ENCODE measurements at places on chromosomes 4 and X. TPM values are rescaled to one million over a fixed set of nuclear protein-coding genes. Genes with fewer than 3 reads are reported as not detected.

DNA sequence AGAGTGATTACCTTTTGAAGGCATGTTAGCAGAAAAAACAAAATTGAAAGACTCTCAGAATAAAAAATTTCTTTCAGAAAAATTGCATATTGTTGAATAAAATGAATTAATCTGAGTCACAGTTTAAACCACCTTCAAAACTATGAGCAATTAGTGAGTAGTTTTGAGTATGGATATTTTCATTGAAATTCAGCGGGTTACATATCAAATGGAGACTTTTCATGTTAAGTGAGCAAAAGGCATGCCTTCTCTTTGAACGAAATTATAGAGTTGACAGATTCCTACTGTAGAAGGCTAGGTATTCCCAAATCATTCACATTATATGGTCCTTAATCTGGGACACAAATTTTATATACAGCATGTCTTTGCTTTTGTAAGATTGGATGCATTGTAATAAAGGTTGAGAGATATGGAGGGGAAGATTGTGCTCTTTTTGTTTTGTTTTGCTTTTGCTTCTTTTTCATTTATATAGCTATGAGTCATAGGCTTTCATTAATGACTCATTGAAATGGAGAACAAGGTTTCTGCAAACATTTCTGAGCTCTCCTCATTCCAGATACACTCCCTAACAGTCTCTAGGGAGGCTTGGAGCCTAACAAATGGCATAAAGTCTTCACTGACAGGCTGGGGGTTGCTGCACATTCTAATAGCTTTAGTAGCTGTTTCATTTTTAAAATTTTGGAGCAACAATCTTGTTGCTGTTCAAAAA, 21.6 kb downstream of the PCDH18 start:
- DNase-seq: no peak
- no peak overlapping the region for H3K27ac ChIP-seq
- H3K36me3 ChIP-seq: no peaks in the 10 kb centered on the region
- no peak overlapping the region for H3K4me3 ChIP-seq

GRCh38 chr4:94408549-94409374, 43.0 kb upstream of the PDLIM5 start:
- H3K27ac ChIP-seq: no peak overlapping the region
- H3K4me1 ChIP-seq: no peaks in the 10 kb centered on the region
- no peak for DNase-seq
- no peaks in the 10 kb centered on the region for H3K36me3 ChIP-seq
- H3K4me3 ChIP-seq: no peak overlapping the region

OPRPN gene
- not detected for total RNA-seq

DNA sequence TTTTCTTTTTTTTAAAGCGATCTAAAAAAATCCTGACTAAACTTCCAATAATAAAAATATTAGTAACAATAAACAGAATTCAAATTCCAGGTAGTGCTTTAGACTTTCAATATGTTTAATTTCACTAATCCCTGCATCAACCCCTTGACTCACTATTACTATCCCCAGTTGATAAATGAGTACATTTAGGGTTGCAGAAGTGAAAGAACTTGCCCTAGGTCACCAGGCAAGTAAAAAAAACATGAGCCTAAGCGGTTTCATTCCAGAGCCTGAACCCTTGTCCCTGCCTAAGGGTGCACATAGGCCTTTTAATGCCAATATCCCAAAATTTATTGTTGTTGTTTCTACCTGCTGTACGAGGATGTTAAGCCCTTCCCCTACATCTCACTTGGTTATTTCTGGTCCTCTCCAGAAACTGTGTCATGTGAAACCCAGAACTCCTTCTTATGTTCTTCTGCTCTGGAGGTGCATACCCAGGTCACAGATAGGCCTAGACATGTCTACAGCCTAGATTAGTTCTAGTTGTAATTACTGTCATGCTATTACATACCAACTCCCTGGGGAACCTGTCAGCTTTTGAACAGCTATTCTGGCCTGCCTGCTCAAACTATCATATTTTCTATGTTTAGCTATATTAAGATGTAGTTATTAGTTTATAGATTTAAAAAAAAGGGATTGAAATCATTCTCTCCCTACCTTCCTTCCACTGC, 244.5 kb upstream of the PITX2 start:
- no peak overlapping the region for H3K27ac ChIP-seq
- H3K27me3 ChIP-seq: no peaks in the 10 kb centered on the region
- H3K4me3 ChIP-seq: no peak overlapping the region
- no peaks in the 10 kb centered on the region for H3K36me3 ChIP-seq
- DNase-seq: no peak

DNA sequence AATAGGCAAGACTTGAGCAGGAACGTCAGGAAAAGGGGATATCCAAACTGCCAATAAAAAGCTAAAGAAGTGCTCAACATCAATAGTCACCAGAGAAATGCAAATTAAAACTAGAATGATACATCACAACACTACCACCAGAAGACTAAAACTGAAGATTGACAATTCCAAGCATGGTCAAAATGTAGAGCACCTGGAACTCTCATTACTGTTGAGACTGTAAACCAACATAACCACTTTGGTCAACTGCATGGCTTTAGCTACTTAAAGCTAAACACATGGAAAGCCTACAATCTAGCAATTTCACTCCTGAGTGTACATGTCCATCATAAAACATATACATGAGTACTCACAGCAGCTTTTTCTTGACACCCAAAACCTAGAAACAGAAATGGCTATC, 107.4 kb downstream of the ADGRA3 start:
- no peaks in the 10 kb centered on the region for H3K4me1 ChIP-seq
- DNase-seq: no peak
- no peaks in the 10 kb centered on the region for H3K27me3 ChIP-seq
